SK-N-SH (cell line): ENCODE measurements at places on chromosomes 2 and 18. TPM values are rescaled to one million over a fixed set of nuclear protein-coding genes. Genes with fewer than 3 reads are reported as not detected.

DNA sequence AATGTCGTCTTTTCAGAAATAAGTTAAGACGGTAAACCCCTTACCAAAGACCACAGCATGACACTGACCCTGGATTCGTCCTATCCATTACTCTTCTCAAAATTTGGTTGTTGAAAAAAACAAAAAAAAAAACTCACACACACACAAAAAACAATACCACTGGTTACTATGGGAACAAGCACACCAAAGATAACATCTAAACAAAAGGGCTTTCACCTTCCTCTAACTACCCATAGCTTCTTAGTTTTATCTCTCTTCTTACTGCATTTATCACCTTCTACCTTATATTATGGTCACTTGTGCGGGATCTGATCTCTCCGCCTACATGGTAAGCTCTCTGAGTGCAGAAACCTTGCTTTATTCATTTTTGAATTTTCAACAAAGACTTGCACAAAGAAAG lies 192.7 kb downstream of the STK39 start:
- DNase-seq = no peak
- peaks cover 4% of the 10 kb centered on the region for H3K36me3 ChIP-seq
- H3K4me3 ChIP-seq = no peak overlapping the region
- no peak overlapping the region for H3K27ac ChIP-seq
- H3K4me1 ChIP-seq = no peaks in the 10 kb centered on the region
- H3K27me3 ChIP-seq = no peaks in the 10 kb centered on the region

DNA sequence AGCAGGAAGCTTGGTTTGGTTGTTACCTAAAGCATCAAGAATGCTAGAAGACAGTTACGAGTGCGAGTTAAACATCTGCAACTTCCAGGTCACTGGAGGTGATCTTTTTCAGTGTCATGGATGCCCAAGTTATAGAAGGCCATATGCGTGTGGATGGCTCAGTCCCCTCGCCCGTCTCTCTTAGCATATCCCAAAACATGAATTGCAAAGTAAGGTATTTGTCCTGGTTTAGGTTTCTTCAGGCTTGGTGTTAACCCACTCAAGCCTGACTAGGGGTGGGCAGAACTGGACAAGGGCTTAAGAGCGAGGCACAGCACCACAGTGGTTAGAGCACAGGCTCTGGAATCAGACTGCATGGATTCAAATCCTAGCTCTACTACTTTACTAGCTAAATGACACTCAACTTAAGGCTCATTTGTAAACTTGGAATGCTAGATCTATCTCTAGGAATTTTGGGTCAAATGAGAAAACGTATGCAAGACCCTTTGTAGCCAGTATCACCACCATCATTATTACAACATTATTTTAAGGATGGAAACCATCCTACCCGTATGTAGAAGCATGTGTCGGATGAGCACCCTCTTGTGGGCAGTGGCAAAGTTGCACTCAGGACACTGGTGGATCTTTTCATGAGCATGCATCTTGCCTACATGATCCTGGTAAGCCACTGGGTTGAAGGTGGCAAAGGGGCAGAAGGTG lies 11.2 kb downstream of the ZNF142 start:
- peak; percentile 76 for DNase-seq
- H3K27me3 ChIP-seq = no peaks in the 10 kb centered on the region
- no peak overlapping the region; the same call in 1 of the 2 replicates for H3K27ac ChIP-seq
- peaks cover 83% of the 10 kb centered on the region for H3K36me3 ChIP-seq
- no peak overlapping the region for H3K4me3 ChIP-seq
- no peaks in the 10 kb centered on the region; the same call in 1 of the 2 replicates for H3K4me1 ChIP-seq

DNA sequence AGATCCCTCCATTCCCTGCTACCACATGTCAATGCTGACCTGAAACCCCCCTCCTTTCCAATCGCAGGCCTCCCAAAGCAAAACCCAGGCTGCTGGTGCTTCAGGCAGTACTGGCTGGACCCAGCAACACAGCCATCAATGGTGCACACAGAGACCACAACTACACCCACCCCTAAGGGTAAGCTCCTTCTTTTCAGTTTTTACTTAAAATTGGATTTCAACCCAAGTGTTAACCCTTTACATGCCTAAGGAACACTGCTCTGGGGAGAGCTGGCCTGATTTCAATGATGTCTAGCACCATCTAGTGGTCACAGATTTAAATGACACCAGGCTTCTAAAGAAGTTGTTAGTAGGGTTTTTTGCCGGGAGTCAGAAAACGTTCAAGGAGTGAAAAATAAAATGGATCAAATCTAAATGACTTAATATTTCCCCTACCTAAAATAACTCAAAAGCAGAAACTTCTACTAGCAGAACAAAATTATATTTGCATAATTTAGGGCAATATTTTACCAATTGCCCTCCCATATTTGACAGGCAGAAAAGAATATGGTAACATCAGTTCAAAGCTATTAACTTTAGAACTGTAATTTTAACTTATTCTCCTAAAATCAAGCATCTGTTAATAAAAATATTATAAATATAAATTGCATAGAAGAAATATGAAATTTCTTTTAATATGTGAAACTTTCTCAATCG lies 24.6 kb downstream of the FECH start:
- H3K27me3 ChIP-seq = no peaks in the 10 kb centered on the region
- peaks cover 3% of the 10 kb centered on the region; the same call in 1 of the 2 replicates for H3K4me1 ChIP-seq
- peak overlapping the region; percentile 28; the same call in 1 of the 2 replicates for H3K4me3 ChIP-seq
- peaks cover 44% of the 10 kb centered on the region for H3K36me3 ChIP-seq
- H3K27ac ChIP-seq = no peak overlapping the region

- H3K36me3 ChIP-seq = no peaks in the 10 kb centered on the region
- peak overlapping the region; percentile 5; the same call in 1 of the 2 replicates for H3K27ac ChIP-seq
- no peak overlapping the region for H3K4me3 ChIP-seq
- no peaks in the 10 kb centered on the region for H3K27me3 ChIP-seq
These were observed 19.8 kb downstream of the MAP4K4 start for GRCh38 chr2:101717071-101717845.

- peaks cover 6% of the 10 kb centered on the region for H3K4me1 ChIP-seq
- no peak overlapping the region for H3K4me3 ChIP-seq
- H3K27ac ChIP-seq = no peak overlapping the region
These were observed 166.2 kb upstream of the DTNA start for GRCh38 chr18:34543945-34544344.

DNA sequence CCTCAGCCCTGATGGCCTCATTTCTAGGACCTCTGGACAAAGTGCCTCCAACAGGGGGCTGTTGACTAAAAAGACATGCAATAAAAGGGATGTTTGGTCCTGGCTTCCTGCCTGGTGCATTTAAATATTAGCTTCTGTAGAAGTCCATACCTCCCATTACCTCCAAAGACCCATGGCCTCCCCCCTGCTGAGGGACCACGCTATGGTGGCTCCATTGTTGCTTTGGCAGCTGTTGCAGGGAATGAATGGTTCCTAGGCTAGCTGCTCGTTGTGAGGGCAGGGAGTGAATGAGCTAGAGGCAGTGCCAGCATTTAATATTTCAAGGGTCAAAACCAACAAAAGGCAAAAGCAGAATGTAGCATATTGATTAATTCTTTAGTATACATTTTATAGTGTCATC lies 285.9 kb downstream of the SLC8A1 start:
- DNase-seq = no peak
- no peak overlapping the region for H3K4me3 ChIP-seq
- no peaks in the 10 kb centered on the region for H3K4me1 ChIP-seq
- no peak overlapping the region for H3K27ac ChIP-seq
- no peaks in the 10 kb centered on the region for H3K36me3 ChIP-seq

- H3K27ac ChIP-seq = no peak overlapping the region
- no peak overlapping the region for H3K4me3 ChIP-seq
- DNase-seq = peak; percentile 41
- no peaks in the 10 kb centered on the region for H3K27me3 ChIP-seq
These were observed 58.1 kb downstream of the NCKAP1 start for GRCh38 chr2:182980115-182980514.

GRCh38 chr2:37527361-37527760 lies 144.1 kb downstream of the CDC42EP3 start:
- H3K27ac ChIP-seq = no peak overlapping the region
- no peaks in the 10 kb centered on the region for H3K27me3 ChIP-seq
- no peaks in the 10 kb centered on the region; the same call in 1 of the 2 replicates for H3K4me1 ChIP-seq
- H3K4me3 ChIP-seq = no peak overlapping the region
- no peak for DNase-seq

The VWC2L gene
- polyA plus RNA-seq = not detected in 2 replicates
